GM23338 (cell line): ENCODE measurements at places on chromosomes 11 and 22.

DNA sequence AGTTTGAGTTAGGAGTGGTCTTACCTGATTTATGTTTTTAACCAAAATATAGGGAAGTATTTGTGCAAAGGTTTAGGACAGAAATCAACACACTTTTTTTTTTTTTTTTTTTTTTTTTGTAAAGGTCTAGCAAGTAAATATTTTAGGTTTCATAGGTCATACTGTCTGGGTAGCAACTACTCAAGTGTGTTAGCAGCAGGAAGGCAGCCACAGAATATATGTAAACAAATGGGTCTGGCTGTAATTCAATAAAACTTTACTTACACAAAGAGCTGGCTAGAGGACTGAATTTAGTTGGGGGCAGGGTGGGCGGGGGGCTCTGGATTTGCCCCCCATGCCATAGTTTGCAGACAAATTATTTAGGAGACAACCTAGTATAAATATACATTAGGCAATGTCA lies 510.4 kb downstream of the NELL1 start:
- no peaks in the 10 kb centered on the region; the same call in 1 of the 2 replicates for H3K4me1 ChIP-seq
- H3K4me3 ChIP-seq = no peak overlapping the region
- H3K27me3 ChIP-seq = no peaks in the 10 kb centered on the region
- H3K36me3 ChIP-seq = no peaks in the 10 kb centered on the region
- DNase-seq = no peak

DNA sequence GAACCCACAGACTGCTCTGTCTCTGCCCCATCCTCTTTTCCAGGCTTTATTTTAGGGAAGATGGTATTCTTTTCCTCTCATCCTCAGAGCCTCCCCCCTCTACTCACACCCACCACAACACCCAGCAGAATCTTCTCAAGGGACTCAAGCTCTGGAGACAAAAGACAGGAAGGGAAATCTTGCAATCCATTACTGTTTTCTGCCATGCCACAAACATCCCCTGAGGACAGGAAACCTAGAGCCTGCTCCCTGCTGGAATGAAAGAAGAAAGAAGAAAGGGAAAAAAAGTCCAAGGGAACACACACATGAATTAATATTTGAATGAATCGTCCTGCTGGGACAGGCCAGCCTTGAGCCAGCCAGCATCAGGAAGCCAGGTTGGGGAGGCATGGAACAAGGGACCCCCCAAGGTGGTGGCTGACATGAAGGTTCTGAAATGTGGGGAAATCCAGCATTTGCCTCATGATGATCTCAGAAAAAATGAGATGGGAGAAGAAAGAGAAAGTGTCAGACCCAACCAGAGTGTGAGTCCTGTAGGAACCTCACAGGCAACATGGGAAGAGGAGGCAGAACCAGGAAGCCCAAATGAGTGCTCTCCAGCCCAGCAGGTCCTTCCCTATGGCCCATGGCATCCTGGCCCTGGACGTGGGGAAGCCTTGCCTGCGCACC lies 34.0 kb downstream of the SLCO2B1 start:
- no peak overlapping the region for H3K27ac ChIP-seq
- no peaks in the 10 kb centered on the region; the same call in 1 of the 2 replicates for H3K36me3 ChIP-seq
- H3K27me3 ChIP-seq = no peaks in the 10 kb centered on the region
- no peak for DNase-seq
- no peaks in the 10 kb centered on the region for H3K4me1 ChIP-seq
- H3K4me3 ChIP-seq = no peak overlapping the region

GRCh38 chr11:65183201-65183891 lies 1.6 kb downstream of the CAPN1 start:
- peaks cover 42% of the 10 kb centered on the region for H3K4me1 ChIP-seq
- peak overlapping the region; percentile 92 for H3K4me3 ChIP-seq
- H3K27ac ChIP-seq = no peak overlapping the region
- H3K27me3 ChIP-seq = no peaks in the 10 kb centered on the region

GRCh38 chr22:48841881-48842582 lies 985.6 kb downstream of the BRD1 start:
- no peak overlapping the region for H3K27ac ChIP-seq
- no peaks in the 10 kb centered on the region for H3K4me1 ChIP-seq
- peaks cover 9% of the 10 kb centered on the region; the same call in 1 of the 2 replicates for H3K36me3 ChIP-seq
- no peak overlapping the region for H3K4me3 ChIP-seq
- H3K27me3 ChIP-seq = no peaks in the 10 kb centered on the region
